SHP77 (cell line): ENCODE measurements at places on chromosomes 12 and 14.

- DNase-seq = peak; percentile 38
These were observed 759 bp upstream of the KLC1 start for GRCh38 chr14:103628221-103628683.

- no peak for DNase-seq
These were observed 76.1 kb upstream of the SAV1 start for GRCh38 chr14:50744231-50744630.

GRCh38 chr12:100504804-100505203, 31.1 kb downstream of the NR1H4 start:
- DNase-seq = no peak

DNA sequence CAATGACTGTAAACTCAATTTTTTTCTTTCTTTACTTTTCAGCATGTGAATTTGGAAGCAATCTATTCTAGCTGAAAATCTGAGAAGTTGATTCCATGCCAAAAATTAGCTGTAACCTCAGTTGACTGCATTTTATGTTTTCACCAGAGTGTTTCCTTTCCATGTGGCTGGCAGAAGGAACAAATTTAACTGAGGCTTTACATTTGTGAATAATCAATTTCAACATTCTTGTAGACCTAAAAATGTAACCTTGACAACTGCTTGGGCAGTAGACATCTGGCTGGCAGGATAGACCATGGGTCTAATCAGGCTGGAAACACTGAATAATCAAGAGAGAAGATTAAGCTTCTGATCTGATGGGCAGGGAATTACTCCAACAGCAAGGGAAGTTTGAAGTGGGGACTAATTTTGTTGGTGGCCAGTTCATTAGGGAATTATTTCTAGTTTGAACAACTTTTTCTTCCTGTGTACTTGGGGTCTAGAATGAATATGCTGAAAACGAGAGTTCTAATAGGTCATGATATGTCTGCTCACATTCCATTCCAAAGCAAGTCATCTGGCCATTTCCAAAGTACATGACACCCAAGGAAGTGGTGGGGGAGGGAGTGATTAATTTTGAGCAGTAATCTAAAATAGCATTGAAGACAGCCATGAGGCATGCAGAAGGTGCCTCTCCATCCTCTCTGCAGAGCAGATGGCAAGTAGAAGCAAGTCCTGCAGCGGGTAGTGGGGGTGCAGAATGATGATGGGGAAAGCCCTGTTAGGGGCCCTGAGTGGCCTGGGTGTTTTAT, 68.2 kb downstream of the ATP23 start:
- no peak for DNase-seq

DNA sequence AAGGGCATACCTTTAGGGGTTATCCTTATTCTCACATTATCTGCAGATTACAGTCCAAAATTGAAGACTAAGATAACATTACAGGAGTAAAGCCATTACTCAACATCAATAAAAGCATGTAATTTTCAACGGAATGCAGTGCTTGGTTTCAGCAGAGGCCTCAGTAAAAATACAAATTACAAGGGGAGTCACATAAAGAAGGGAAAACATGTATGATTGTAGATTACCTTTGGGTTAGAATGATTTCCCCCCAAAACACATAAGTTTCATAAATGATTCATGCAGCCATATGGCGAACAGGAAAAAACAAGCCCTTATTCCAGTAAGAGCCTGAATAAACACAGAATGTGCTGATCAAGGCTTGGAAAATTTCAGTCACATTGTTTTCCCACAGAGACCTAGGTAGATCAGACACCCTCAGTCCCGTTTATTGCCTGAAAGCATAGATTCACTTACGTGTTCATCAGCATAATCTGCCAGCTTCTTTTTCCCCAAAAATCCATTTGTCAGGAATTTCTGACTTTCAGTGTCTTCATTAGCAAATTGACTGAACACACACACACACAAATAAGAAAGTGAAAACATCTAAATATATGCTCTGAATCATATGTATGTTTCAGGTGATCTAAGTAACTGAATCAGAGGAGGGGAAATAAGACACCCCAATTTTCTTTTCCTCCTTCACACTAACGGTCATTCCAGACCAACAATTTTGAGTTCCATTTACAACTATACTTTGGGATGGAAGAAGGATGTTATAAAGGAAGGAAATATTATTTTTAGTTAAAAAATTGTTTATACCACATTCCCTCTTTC, 37.5 kb downstream of the SLC38A4 start:
- no peak for DNase-seq

- no peak for DNase-seq
These were observed 50.8 kb downstream of the TTLL5 start for GRCh38 chr14:75711796-75712211.

DNA sequence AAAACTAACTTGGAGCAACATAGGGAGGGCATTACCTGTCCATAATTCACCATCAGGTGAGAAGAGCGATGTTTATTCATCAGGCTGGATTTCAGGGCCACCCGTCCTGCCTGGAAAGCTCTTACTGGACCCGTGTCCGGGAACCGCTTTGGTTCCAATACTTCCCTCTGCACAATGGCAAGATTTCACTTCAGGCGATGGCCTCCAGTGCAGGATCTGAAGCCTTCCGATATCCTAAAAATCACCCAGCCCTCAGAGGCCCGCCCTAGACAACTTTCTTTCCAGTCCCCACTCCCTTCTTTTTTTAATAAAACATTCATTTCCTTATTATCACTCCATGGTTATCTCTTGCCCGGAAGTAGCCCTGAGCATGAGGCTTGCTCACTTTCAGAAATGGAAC, 92.5 kb downstream of the BCL11B start:
- DNase-seq = no peak

GRCh38 chr14:57729208-57730187, 136.4 kb downstream of the SLC35F4 start:
- no peak for DNase-seq

- no peak for DNase-seq
These were observed 1607.1 kb upstream of the SEL1L start for GRCh38 chr14:83140756-83141155.

- no peak for DNase-seq
These were observed 9.0 kb downstream of the ANHX start for GRCh38 chr12:133226690-133227089.

DNA sequence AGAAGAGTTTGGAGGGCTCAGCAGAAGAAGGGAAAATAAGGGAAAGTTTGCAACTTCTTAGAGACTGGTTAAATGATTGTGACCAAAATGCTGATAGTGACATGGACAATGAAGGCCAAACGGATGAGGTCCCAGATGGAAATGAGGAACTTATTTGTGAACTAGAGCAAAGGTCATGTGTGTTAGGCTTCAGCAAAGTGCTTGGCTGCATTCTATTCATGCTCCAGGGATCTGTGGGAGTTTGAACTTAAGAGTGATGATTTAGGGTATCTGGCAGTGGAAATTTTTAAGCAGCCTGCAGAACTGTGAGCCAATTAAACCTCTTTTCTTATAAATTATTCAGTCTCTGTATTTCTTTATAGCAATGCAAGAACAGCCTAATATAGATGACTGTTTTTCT, 88.9 kb upstream of the ARHGAP5 start:
- DNase-seq = no peak

GRCh38 chr12:107580750-107581618, 104.6 kb upstream of the PWP1 start:
- DNase-seq = no peak

DNA sequence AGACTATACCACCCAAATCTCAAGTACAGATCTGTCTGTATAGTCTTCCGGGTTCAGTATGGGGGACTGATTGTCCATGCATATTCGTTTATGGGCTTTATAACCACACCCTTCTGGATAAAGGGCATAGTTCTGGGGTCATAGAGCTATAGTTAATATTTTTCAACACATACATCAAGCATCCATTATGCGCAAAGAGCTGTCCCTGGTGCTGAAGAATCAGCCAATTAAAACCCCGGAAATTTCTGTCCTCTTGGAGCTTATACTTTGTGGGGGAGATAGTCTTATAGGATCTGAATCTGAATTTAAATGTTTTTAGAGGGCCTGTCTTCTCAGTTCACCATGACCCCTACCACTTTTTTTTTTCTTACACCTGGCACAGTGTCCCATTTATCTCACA, 256.7 kb downstream of the SUDS3 start:
- no peak for DNase-seq

- DNase-seq = no peak
These were observed 128.8 kb downstream of the TSPAN9 start for GRCh38 chr12:3205742-3206519.

DNA sequence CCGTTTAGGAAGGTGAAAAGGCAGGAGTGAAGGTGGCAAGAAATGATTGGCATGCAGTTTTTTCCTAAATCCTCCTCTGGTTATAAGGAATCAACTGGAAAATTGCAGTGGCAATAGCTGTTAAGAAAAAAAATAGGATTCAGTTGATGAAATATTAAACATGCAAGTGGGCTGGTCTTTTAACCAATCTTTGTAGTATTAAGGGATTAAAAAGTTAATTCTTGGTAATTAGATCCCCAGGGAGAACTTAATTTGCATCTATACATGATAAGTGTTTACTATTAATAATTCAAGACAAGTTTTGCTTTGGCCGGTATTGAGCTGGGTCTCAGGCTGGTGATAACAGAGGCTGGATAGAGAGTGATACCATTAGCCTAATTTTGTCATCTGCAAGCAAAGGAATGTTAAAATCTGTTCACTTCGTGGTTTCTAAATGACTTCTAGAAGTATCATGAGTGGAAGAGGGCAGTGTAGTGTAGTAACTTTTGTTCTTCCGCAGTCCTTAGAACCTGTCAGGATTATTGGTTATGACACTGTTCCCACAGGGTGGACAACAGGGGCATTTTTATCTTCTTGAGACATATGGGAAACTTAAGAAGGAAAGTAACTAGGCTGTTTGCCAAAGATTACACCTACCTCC, 118.5 kb downstream of the PRKCH start:
- no peak for DNase-seq

GRCh38 chr12:65938807-65939206, 114.5 kb downstream of the HMGA2 start:
- no peak for DNase-seq

- no peak for DNase-seq
These were observed 35.8 kb downstream of the OTX2 start for GRCh38 chr14:56774503-56774902.

- peak; percentile 71 for DNase-seq
These were observed 139.3 kb upstream of the ARHGAP5 start for GRCh38 chr14:31937730-31938346.

GRCh38 chr14:72906316-72906715, 12.4 kb upstream of the DPF3 start:
- no peak for DNase-seq

DNA sequence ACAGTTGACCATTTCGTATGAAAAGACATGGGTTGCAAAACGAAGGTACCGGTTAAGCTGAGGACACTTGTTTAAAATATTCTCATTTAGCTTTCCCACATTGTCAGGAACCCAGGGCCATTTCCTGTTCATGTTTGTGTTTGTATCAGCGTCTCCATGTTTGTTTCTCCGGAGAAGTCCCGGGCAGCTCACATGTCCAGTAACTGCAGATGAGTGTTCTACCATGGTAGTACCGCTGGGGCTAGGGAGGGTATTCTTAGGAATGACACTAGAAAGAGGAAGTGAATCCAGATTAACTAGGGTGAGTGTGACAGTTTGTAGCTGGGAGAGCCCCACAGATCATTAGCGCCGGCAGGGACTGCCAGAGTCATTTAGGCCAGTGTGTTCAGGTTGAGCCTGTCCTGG, 50.0 kb upstream of the EVL start:
- DNase-seq = no peak

- DNase-seq = peak; percentile 39
These were observed 11.6 kb downstream of the BHLHE41 start for GRCh38 chr12:26113181-26113654.

DNA sequence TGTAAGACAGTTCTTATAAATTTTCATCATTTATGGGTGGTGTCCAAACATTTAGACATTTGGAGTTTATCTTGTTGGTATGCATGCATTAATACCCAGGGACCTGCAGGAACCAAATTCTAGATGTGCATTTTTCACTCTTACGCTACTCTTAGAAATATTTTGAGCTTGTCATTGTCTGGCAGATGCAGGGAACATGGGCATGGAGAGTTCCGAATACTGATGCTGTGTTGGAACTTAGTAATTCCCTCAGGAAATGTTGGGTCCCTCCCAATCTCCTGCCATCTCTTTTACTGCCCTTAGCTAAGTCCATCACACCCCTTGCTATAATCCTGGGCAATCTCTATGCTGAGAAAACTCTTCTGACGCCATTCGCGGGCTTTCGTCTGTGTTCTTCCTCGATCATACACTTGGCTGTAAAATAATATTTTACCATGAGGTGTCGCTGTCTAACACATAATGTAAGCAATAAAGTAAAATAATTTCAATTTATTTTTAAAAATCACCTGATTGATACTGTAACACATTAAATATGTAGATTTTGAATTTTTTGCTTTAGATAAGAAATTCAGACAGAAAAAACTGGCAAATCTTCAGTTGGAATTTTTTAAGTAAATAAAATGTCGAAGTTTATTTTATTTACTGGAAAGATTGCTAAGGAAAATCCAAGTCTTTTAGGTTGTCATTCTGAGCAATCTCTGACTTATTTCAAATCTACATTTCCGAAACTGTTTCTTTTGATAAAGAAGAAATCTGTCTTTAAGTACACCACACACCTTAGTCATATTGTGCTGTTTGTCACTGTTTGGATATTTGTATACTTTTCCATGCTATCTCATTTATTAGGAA, 304.1 kb upstream of the SSTR1 start:
- DNase-seq = peak; percentile 59

- DNase-seq = peak; percentile 55
These were observed 214.2 kb downstream of the PPM1H start for GRCh38 chr12:62720661-62721330.

- no peak for DNase-seq
These were observed 13.4 kb upstream of the SLC38A4 start for GRCh38 chr12:46839232-46839631.

DNA sequence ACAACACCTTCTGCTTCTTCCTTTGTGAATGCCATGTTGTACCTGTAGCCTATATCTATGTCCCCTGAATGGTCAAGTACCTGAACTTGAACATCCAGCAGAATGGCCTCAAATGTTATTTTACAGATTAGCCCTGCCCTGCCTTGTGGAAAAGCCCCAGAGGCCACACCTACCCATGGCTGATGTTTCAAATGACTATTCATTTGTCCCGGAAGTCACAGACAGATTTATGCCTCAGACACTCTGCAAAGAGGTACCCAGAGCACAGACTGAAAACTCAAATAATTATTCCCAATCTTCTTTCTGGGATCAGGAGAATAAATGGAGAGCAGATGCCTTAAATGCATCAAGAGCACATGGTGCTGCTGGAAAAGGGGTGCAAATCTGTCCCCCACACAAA, 13.0 kb upstream of the DPF3 start:
- no peak for DNase-seq

- no peak for DNase-seq
These were observed 769.8 kb downstream of the C12orf50 start for GRCh38 chr12:87259391-87259790.

DNA sequence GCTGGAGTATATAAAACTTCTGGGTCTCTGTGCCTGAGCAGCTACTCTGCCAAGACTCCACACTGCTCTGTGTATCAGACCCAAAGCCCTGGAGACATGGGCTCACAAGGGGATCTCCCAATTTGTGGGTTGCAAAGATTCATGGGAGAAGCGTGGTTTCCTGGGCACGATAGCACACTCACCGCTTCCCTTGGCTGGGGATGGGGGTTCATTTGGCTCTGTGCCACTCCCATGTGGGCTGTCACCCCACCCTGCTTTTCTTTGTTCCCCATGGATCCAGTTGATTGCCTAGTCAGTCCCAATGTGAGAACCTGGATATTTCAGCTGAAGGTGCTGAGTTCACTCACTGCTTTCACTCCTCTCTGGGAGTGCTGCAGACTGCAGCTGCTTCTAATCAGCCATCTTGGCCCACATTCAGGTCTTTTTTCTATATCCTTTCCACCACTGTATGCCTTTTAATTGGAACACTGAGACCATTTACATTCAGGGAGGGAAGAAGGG, 40.0 kb upstream of the PCNX4 start:
- no peak for DNase-seq

GRCh38 chr14:35858521-35859209, 32.5 kb downstream of the BRMS1L start:
- DNase-seq = no peak
